Liver (tissue), 10 donors: ENCODE measurements at places on chromosomes 2 and 18.

- H3K27me3 ChIP-seq = no peaks in the 10 kb centered on the region
- H3K27ac ChIP-seq = no peak overlapping the region
- no peak overlapping the region for H3K4me3 ChIP-seq
- no peaks in the 10 kb centered on the region for H3K4me1 ChIP-seq
- H3K36me3 ChIP-seq = no peaks in the 10 kb centered on the region
- DNase-seq = no peak
Observed at GRCh38 chr18:38406607-38407006, 841.0 kb upstream of the CELF4 start.

DNA sequence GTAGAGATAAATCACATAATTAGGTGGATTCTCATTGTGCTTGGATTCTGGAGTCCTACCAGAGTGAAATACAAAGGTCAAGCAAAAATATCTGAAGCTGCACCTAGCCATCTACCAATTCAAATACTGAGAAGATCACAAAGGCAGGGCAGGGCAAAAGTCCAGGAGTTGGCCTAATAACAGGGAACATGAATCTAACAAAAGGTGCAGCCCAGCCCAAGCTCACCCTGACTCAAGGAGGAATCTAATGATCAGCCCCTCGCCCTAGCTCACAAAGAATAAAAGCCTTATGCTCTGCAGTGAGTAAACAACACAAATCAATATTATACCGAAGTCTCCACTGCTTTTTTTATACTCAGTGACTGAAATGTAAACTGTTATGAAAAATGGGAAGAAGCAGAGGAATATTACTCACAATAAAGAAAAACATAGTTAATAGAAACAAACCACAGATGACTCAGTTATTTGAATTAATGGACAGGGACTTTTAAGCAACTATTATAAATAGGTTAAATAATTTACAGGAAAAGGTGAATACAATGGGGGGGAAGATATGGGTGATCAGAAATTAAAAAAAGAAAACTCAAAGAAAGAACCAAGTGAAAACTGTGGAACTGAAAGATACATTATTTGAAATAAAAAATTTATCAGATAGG, 49.5 kb downstream of the ANTXR1 start:
- H3K36me3 ChIP-seq = no peaks in the 10 kb centered on the region
- no peak overlapping the region for H3K27ac ChIP-seq
- H3K4me1 ChIP-seq = no peaks in the 10 kb centered on the region

- no peaks in the 10 kb centered on the region for H3K4me1 ChIP-seq
- no peak overlapping the region for H3K4me3 ChIP-seq
- H3K27ac ChIP-seq = no peak overlapping the region
- no peak for DNase-seq
- no peaks in the 10 kb centered on the region for H3K27me3 ChIP-seq
Observed at GRCh38 chr2:1642993-1643619, 101.2 kb downstream of the PXDN start.

- H3K27ac ChIP-seq = no peak overlapping the region
- peaks cover 12% of the 10 kb centered on the region for H3K4me1 ChIP-seq
- no peaks in the 10 kb centered on the region for H3K36me3 ChIP-seq
- peak; percentile 56 for DNase-seq
- no peak overlapping the region for H3K4me3 ChIP-seq
Observed at GRCh38 chr2:160324161-160324800, 124.2 kb upstream of the ITGB6 start.

DNA sequence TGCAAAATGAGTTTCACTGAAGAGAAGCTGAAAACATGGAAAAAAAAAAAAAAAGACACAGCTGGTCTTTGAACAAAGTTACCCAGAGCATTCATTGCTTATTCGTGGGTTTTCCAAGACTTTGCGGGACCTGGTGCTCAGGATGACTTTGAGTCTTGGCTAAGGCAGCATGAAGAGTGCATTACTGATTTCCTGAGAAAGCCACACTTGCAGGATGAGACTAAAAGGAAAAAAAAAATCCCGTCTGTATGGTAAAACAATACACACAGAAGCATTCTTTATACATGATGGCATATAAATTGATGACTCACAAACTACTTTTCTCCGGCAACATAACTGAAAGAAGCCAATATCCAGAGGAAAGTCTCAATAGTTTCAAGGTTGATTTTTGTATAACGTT, 195.4 kb downstream of the SPP2 start:
- no peaks in the 10 kb centered on the region for H3K27me3 ChIP-seq
- H3K4me3 ChIP-seq = no peak overlapping the region
- no peak overlapping the region for H3K27ac ChIP-seq
- DNase-seq = no peak
- no peaks in the 10 kb centered on the region for H3K36me3 ChIP-seq

GRCh38 chr2:171407030-171407675, 26.6 kb downstream of the METTL8 start:
- no peaks in the 10 kb centered on the region for H3K36me3 ChIP-seq
- no peak overlapping the region for H3K27ac ChIP-seq
- no peaks in the 10 kb centered on the region for H3K4me1 ChIP-seq
- no peak for DNase-seq
- no peaks in the 10 kb centered on the region for H3K27me3 ChIP-seq

- DNase-seq = no peak
- H3K27ac ChIP-seq = no peak overlapping the region
- H3K36me3 ChIP-seq = no peaks in the 10 kb centered on the region
- H3K4me1 ChIP-seq = no peaks in the 10 kb centered on the region
- H3K4me3 ChIP-seq = no peak overlapping the region
Observed at GRCh38 chr18:79519751-79520477, 124.2 kb downstream of the NFATC1 start.

- no peak overlapping the region for H3K27ac ChIP-seq
- H3K27me3 ChIP-seq = no peaks in the 10 kb centered on the region
- DNase-seq = no peak
- no peaks in the 10 kb centered on the region for H3K4me1 ChIP-seq
Observed at GRCh38 chr2:74702001-74702715, 48.1 kb downstream of the SEMA4F start.

DNA sequence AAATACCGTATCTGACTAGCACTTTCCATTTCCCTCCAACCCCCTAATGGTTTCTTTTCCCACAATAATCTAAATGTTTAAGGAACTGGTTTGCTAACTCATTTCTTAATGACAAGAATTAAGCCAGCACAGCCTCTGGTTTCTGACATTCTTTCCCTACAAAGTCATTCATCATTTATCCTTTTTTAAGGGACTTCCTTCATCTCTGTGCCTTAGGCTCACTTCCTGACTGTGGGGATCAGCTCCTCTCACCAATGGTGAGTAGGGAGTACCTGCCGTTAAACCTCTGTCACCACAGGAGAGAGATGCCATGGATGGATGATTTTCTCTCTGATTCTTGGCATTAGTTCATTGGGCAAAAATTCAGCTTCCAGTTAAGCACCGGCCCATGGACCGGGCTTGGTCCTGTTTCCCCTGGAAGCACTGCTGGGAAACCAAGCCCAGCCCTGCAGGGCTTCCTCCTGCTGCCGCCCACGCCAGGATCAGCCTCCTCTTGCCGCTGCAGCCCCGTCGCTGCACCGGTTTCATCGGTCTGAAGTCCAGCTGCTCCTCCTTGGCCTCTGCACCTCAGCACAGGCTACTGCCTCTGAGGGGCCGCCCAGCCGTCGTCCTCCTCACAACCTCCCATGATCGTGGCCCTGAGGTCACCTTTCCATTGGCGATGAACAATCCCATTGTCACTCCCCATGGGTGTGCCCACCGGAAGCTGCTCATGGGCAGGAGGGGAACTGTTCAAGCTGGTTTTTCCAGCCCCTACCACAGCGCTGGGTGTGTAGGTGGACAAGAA, 64.0 kb upstream of the ZNF516 start:
- no peak for DNase-seq
- H3K27me3 ChIP-seq = no peaks in the 10 kb centered on the region
- H3K4me1 ChIP-seq = peaks cover 2% of the 10 kb centered on the region
- no peaks in the 10 kb centered on the region for H3K36me3 ChIP-seq

GRCh38 chr18:78596794-78597345, 382.7 kb upstream of the SALL3 start:
- no peaks in the 10 kb centered on the region for H3K4me1 ChIP-seq
- H3K27me3 ChIP-seq = no peaks in the 10 kb centered on the region
- H3K36me3 ChIP-seq = no peaks in the 10 kb centered on the region
- DNase-seq = no peak
- no peak overlapping the region for H3K27ac ChIP-seq
- no peak overlapping the region for H3K4me3 ChIP-seq

DNA sequence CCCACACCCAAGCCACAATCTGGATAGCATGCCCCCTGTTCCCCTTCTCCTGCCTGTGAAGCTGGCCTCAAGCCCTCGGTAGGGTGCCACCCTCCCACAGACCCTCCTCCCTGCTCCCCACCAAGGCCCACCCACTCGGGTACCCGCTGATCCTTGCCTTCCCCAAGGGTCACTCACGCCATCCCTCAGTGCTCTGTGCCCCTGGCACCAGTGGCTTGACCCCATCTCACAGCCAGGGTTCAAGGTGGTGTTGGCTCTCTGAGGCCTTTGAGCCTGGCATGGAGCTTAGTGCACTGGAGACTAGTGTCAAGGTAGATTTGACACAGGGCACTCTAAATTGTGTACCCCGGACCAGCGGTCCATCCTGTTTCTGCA, 11.9 kb downstream of the ADRA2B start:
- no peaks in the 10 kb centered on the region for H3K27me3 ChIP-seq
- no peaks in the 10 kb centered on the region for H3K4me1 ChIP-seq
- DNase-seq = no peak
- H3K36me3 ChIP-seq = no peaks in the 10 kb centered on the region

DNA sequence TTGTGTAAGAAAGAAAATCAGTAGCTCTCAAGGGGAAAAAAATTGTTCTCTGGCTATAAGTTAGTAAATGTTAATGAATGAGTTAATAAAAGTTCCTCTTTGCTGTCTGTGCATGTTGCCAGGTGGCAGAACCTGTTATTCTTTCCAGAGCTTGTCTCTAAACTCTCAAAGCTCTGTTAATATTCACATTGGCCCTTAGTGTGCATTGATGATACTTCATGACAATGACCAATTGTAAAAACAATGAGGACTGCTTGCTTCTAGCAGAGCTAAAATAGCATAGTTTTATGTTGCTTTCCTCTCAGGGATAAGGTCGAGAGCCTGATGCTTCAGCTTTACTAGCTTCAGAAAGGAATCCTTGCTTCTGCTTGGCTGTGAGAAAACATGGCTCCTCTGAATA, 91.5 kb downstream of the RAD51AP2 start:
- no peak for DNase-seq
- no peak overlapping the region for H3K27ac ChIP-seq
- H3K4me3 ChIP-seq = no peak overlapping the region
- no peaks in the 10 kb centered on the region for H3K27me3 ChIP-seq
- no peaks in the 10 kb centered on the region for H3K36me3 ChIP-seq
- H3K4me1 ChIP-seq = no peaks in the 10 kb centered on the region

- no peak overlapping the region for H3K27ac ChIP-seq
- no peak overlapping the region for H3K4me3 ChIP-seq
- H3K36me3 ChIP-seq = no peaks in the 10 kb centered on the region
- DNase-seq = no peak
- no peaks in the 10 kb centered on the region for H3K27me3 ChIP-seq
Observed at GRCh38 chr2:232502511-232502910, 14.9 kb upstream of the ECEL1 start.

DNA sequence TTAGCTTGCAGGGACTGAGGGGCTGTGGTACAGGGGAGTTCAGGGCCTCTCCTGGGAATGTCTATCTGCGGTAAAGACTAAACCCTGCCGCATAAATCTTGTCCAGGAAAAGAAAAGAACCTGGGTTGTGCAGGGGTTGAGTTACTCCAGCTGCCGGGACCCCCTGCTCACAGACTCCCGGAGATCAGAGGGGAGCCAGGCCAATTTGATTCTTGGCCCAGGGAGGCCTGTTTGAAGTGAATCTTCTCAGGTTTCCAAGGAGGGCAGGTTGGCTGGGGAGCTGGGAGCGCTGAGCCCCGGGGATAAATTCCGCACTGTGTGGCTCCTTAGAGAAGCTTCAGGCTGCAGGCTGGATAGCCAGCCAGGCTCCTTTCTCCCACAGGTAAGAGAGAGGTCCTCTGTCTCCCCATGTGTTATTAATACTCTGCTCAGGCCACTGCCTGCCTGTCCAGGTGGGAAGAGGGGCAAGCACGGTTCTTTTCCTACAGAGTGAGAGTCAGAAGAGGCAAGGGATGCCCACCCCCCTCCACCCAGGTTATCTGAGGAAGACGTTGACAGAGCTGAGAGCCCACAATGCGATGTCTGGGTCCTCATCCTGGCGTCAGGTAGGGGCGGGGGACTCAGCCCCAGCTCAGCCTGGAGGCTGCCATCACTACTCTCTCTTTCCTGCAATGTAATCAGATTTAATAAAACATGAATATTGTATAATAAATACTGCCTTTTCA, 82.7 kb downstream of the LONRF2 start:
- H3K27ac ChIP-seq = no peak overlapping the region
- DNase-seq = no peak
- H3K36me3 ChIP-seq = no peaks in the 10 kb centered on the region
- no peak overlapping the region for H3K4me3 ChIP-seq
- H3K27me3 ChIP-seq = no peaks in the 10 kb centered on the region
- no peaks in the 10 kb centered on the region for H3K4me1 ChIP-seq

GRCh38 chr2:177119099-177119498, 93.5 kb upstream of the HNRNPA3 start:
- no peak for DNase-seq
- no peaks in the 10 kb centered on the region for H3K36me3 ChIP-seq

GRCh38 chr18:56109757-56110156, 521.8 kb upstream of the TCF4 start:
- no peaks in the 10 kb centered on the region for H3K4me1 ChIP-seq
- no peak overlapping the region for H3K27ac ChIP-seq
- H3K4me3 ChIP-seq = no peak overlapping the region
- no peak for DNase-seq

DNA sequence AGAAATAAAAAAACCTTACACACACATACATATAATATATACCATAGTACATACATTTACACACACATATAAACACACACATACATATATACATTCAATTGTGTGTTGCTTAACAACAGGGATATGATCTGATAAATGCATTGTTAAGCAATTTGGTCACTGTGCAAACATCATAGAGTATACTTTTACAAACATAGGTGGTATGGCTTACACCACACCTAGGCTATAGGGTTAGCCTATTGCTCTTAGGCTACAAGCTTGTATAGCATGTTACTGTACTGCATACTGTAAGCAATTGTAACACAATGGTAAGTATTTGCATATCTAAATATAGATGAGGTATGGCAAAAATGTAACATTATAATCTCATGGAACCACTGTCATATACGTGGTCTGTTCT, 156.8 kb upstream of the ERBB4 start:
- no peaks in the 10 kb centered on the region for H3K4me1 ChIP-seq
- no peak overlapping the region for H3K4me3 ChIP-seq
- H3K36me3 ChIP-seq = no peaks in the 10 kb centered on the region
- no peaks in the 10 kb centered on the region for H3K27me3 ChIP-seq
- H3K27ac ChIP-seq = no peak overlapping the region

DNA sequence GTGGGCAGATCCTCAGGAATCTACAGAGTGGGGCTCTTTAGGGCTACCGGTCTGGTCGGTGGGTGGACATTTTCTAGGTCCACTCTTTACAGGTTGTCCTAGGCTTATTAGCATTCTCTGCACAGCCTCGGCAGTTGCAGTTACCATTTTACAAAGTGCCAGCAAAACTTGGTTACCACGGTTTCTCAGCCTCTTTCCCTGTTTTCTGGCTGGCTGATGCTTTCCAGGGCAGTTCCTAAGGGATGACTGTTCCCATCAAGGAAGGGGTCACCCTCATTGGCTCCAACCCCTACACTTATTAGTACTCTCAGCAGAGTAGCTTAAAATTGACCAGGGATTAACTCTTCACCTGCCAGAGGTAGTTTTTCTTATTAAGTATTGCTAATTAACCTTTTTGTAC, 2.0 kb upstream of the AQP4 start:
- no peak overlapping the region for H3K4me3 ChIP-seq
- H3K27me3 ChIP-seq = no peaks in the 10 kb centered on the region
- no peaks in the 10 kb centered on the region for H3K36me3 ChIP-seq
- no peak overlapping the region for H3K27ac ChIP-seq
